ENCODE measurements at places on chromosomes 16 and 17.

DNA sequence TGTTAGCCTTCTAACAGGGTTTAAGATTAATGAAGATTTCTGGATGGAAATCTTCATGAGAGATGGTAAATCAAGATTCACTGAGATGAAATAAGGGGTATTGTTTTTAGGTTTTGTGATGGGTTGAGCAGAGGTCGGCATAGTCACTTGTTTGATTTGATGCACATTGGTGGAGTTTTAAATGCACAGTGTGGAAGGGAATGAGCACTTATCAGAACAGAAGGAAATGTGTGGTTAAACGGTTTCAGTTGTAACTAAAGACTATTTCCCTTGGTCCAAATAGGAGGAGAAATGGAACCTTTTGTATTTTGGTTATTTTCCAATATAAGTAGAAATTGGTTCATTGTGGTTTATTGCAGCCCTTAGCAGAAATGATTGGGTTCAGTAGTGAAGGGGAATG, 34.1 kb downstream of the CBFB start:
- no peak for DNase-seq

DNA sequence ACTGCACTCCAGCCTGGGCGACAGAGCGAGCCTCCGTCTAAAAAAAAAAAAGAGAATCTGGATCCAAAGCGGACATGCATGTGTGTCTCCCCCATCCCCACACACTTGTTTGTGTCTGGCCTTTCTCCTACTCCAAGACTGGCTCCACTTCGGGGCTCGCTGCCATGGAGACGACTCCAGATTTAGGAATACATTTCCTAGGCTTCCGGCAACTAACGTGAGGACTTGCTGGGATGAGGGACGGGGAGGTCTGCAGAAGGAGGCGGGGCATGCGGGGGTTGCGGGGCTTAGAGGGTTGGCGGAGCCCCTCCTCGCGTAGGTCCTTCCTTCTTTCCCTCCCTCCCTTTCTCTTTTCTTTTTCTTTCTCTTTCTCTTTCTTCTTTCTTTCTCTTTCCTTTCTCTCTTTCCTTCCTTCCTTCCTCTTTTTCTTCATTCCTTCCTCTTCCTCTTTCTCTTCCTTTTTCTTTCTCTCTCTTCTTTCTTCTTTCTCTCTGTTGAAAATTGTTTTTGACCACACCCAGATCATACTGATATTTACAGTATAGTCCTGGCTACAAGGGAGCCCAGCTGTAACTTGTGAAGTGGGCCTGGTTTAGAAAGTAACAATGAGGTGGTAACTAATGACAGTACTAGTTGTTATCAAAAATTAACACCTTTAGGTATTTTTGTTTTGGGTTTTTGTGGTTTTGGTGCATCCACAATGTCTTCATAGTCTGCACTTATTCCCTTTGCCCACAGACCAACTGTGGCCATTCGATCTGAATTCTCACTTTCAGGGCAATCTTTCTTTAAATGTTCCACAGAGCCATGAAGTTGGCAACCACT, 25.2 kb downstream of the MIS12 start:
- DNase-seq, result no peak

DNA sequence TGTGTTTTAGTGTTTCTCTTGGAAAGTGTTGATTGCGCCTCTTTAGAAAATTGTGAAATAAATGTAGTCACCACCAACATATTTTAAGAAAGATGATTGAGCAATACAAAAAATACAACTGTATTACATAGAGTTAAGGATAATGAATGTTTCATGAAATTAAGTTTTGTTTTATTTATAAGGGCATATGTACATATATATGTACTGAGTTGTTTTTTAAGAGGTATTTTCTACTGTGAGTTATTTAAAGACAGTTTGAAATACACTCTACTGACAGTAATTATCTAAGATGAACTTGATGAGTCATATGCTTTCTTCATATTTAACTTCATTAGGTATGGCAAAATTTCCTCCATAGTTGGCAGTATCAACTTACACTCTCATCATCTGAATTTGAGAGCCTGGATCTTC, 411.7 kb downstream of the HS3ST3B1 start:
- no peak for DNase-seq

GRCh38 chr16:49857423-49858181, 1.7 kb upstream of the ZNF423 start:
- peak; percentile 39 for DNase-seq

GRCh38 chr17:14744761-14745473, 444.0 kb downstream of the HS3ST3B1 start:
- DNase-seq, result no peak

Data from stimulated activated CD4-positive, alpha-beta T cell treated with anti-CD3 and anti-CD28 coated beads, Interleukin-2, amount 100 ng/mL, for 24 hours (primary cell).